H9 (cell line): ENCODE measurements at places on chromosomes 12 and 14. TPM values are rescaled to one million over a fixed set of nuclear protein-coding genes. Genes with fewer than 3 reads are reported as not detected.

The ZDHHC22 gene
- total RNA-seq = 11.3 and 11.9 TPM in 2 replicates

The RNASE7 gene
- total RNA-seq = not detected in 2 replicates

The HOXC10 gene
- not detected in 2 replicates for total RNA-seq

The BDKRB2 gene
- total RNA-seq = 0.13 and 0.15 TPM in 2 replicates

The PITPNM2 gene
- total RNA-seq = 1.2 and 1.8 TPM in 2 replicates

The KCNA1 gene
- 0.92 and 0.98 TPM in 2 replicates for total RNA-seq

The P2RX7 gene
- 0.09 TPM in 1 of 2 replicates, not detected in the other for total RNA-seq

The VRTN gene
- 104 and 105 TPM in 2 replicates for total RNA-seq

The SERPINA9 gene
- total RNA-seq = not detected in 2 replicates

The TBX5 gene
- total RNA-seq = not detected in 2 replicates

The CCDC198 gene
- total RNA-seq = not detected in 2 replicates

The RD3L gene
- total RNA-seq = not detected in 2 replicates

GRCh38 chr12:65534238-65534841 lies 255.9 kb downstream of the MSRB3 start:
- H3K27me3 ChIP-seq = no peaks in the 10 kb centered on the region
- no peak for DNase-seq
- no peak overlapping the region for H3K4me3 ChIP-seq
- H3K27ac ChIP-seq = no peak overlapping the region
- H3K4me1 ChIP-seq = peaks cover 2% of the 10 kb centered on the region; the same call in 1 of the 2 replicates

GRCh38 chr12:79681008-79681590 lies 9.7 kb downstream of the PAWR start:
- no peak overlapping the region for H3K27ac ChIP-seq
- H3K36me3 ChIP-seq = peaks cover 6% of the 10 kb centered on the region
- no peak for DNase-seq
- no peaks in the 10 kb centered on the region for H3K27me3 ChIP-seq

- DNase-seq = no peak
- no peak overlapping the region for H3K4me3 ChIP-seq
- no peaks in the 10 kb centered on the region; the same call in 1 of the 2 replicates for H3K4me1 ChIP-seq
- H3K27me3 ChIP-seq = no peaks in the 10 kb centered on the region
- no peak overlapping the region for H3K27ac ChIP-seq
These were observed 131.3 kb upstream of the RAP1B start for GRCh38 chr12:68479261-68479895.

GRCh38 chr12:127025545-127025944 lies 1241.4 kb upstream of the TMEM132C start:
- H3K4me3 ChIP-seq = no peak overlapping the region
- no peaks in the 10 kb centered on the region for H3K36me3 ChIP-seq
- no peaks in the 10 kb centered on the region; the same call in 1 of the 2 replicates for H3K4me1 ChIP-seq
- no peak overlapping the region for H3K27ac ChIP-seq

GRCh38 chr12:38689195-38689594 lies 216.2 kb downstream of the CPNE8 start:
- H3K36me3 ChIP-seq = no peaks in the 10 kb centered on the region
- no peaks in the 10 kb centered on the region for H3K4me1 ChIP-seq
- no peaks in the 10 kb centered on the region for H3K27me3 ChIP-seq
- H3K27ac ChIP-seq = no peak overlapping the region
- H3K4me3 ChIP-seq = no peak overlapping the region

DNA sequence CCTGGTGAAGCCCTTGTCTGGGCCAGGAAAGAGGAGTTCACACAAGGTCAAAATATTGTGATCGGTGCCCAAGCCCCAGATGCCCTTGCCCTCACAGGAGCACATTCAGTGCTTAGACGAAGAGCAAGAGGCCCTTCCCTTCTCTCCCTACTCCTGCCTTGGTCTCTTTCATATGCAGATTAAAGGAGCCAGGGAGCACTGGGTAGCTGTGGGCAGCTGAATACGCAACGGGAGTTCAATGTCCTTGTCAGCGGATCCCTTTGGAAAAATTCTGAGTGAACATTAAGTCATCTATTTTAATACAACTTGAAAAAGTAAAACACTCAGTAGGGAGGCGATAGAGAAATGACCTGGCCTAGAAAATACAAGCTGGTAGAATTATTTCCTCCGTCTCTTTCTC lies 1489.4 kb downstream of the AACS start:
- peaks cover 4% of the 10 kb centered on the region; the same call in 1 of the 3 replicates for H3K36me3 ChIP-seq
- H3K4me3 ChIP-seq = no peak overlapping the region; the same call in 2 of the 3 replicates
- no peaks in the 10 kb centered on the region; the same call in 1 of the 2 replicates for H3K4me1 ChIP-seq
- H3K27ac ChIP-seq = no peak overlapping the region

- no peaks in the 10 kb centered on the region for H3K4me1 ChIP-seq
- no peaks in the 10 kb centered on the region for H3K36me3 ChIP-seq
- no peaks in the 10 kb centered on the region for H3K27me3 ChIP-seq
- H3K27ac ChIP-seq = no peak overlapping the region
These were observed 50.3 kb downstream of the ESRRB start for GRCh38 chr14:76426161-76426696.

GRCh38 chr14:30462358-30462757 lies 96.6 kb upstream of the G2E3 start:
- H3K4me1 ChIP-seq = no peaks in the 10 kb centered on the region
- H3K36me3 ChIP-seq = no peaks in the 10 kb centered on the region
- DNase-seq = no peak
- H3K4me3 ChIP-seq = no peak overlapping the region
- no peak overlapping the region for H3K27ac ChIP-seq

DNA sequence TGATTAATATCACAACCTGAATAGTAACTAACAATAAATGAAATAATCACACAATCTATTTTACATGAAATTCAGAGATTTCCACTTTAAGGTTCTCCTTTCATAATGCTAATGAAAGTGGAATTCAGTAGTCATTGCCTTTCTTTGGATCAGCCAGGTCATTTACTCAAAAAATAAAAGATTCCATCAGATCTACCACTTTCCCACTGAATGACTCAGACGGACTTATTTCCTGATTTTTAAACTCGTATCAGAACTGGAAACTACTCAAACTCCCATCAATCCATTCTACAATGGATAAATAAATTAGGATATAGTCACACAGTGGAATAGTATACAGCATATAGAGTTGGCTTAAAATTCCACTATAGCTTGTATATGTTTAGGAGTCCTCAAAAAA lies 237.1 kb downstream of the MED13L start:
- H3K27ac ChIP-seq = no peak overlapping the region
- no peaks in the 10 kb centered on the region for H3K36me3 ChIP-seq
- no peaks in the 10 kb centered on the region for H3K27me3 ChIP-seq
- no peak overlapping the region for H3K4me3 ChIP-seq
- DNase-seq = no peak

- peaks cover 2% of the 10 kb centered on the region; the same call in 1 of the 2 replicates for H3K4me1 ChIP-seq
- H3K36me3 ChIP-seq = no peaks in the 10 kb centered on the region
- H3K27me3 ChIP-seq = no peaks in the 10 kb centered on the region
- H3K27ac ChIP-seq = no peak overlapping the region
These were observed 50.0 kb downstream of the SOCS2 start for GRCh38 chr12:93622485-93622884.

DNA sequence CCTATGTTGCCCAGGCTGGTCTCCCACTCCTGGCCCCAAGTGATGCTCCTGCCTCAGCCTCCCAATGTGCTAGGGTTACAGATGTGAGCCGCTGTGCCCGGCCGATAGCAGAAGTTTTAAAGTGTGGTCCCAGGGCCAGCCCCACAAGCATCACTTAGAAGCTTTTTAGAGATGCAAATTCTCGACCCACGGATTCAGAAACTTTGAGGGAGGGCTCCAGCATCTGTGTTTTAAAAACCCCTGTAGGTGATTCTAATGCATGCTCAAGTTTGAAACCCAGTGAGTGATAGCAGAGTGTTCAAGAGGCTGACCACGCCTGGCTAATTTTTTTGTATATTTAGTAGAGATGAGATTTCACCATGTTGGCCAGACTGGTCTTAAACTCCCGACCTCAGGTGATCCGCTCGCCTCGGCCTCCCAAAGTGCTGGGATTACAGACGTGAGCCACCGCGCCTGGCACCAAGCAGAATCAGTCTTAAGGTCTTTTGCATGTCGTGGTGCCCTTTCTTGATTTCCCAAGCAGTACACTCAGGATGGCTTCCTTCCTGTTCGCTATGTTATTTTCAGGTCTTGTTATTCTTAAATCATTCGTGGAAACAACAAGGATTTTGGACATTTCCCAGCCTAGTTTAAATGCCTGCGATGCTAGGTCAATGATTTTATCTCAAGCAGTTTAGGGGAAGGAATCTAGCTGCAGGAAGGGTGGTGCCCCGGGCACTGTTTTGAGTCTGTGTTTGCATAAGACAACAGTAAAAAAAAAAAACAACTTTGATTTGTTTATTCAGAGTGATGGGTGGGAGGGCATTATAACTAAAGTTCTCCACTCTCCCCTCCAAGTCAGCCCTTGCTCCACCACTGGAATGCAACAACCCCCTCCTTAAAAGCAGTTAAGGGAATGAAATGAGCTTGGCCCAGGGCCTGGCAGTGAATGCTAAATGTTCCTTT lies 9.2 kb upstream of the RILPL2 start:
- no peak overlapping the region for H3K27ac ChIP-seq
- H3K4me1 ChIP-seq = no peaks in the 10 kb centered on the region
- H3K27me3 ChIP-seq = no peaks in the 10 kb centered on the region

DNA sequence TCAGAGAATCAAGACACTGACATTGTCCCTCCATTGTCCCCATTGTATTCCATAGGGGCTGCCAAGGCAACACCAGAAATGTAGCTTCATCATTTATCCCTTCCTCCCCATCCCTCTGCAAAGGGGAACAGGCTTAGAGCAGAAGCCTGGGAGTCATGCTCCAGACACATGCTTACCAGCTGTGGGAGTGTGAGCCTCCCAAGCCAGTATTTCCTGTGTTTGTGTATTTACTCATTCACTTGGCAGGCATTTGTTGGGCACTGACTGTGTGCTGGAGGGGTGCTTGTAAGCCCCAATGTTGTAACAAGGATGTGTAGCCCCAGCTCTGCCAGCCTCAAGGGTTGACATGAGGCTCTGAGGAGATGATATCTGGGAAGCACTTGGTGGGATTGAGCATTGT lies 46.0 kb upstream of the TCL1A start:
- H3K27ac ChIP-seq = no peak overlapping the region
- H3K27me3 ChIP-seq = no peaks in the 10 kb centered on the region
- H3K36me3 ChIP-seq = no peaks in the 10 kb centered on the region; the same call in 2 of the 3 replicates
- no peak overlapping the region for H3K4me3 ChIP-seq
- no peak for DNase-seq

GRCh38 chr14:57652769-57653168 lies 159.1 kb upstream of the CCDC198 start:
- no peak overlapping the region for H3K27ac ChIP-seq
- no peaks in the 10 kb centered on the region for H3K36me3 ChIP-seq
- H3K4me3 ChIP-seq = no peak overlapping the region
- H3K27me3 ChIP-seq = no peaks in the 10 kb centered on the region
- DNase-seq = no peak

GRCh38 chr14:105526776-105527380 lies 495 bp downstream of the TMEM121 start:
- peaks cover 16% of the 10 kb centered on the region; the same call in 1 of the 2 replicates for H3K27me3 ChIP-seq
- no peaks in the 10 kb centered on the region; the same call in 1 of the 2 replicates for H3K4me1 ChIP-seq
- no peak for DNase-seq
- H3K27ac ChIP-seq = no peak overlapping the region

DNA sequence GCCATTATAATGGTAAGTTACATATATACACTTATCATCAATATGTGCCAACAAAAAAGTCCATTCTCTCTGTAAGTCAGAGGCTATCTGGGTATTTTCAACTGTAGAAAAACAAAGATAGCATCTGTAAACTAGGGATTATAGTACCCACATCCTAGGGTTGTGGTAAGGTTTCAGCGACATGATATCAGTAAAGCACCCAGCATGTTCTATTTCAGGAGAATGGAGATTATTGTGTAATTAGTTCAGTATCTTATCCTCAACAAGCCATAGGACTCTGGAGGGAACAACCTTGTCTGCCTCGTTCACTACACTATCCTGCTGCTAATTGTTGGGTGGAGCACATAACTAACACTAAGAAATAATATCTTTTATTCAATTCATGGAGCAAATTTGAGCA lies 19.7 kb upstream of the CKAP4 start:
- H3K4me1 ChIP-seq = no peaks in the 10 kb centered on the region
- H3K36me3 ChIP-seq = no peaks in the 10 kb centered on the region
- H3K27me3 ChIP-seq = no peaks in the 10 kb centered on the region
- H3K4me3 ChIP-seq = no peak overlapping the region
- no peak overlapping the region for H3K27ac ChIP-seq

DNA sequence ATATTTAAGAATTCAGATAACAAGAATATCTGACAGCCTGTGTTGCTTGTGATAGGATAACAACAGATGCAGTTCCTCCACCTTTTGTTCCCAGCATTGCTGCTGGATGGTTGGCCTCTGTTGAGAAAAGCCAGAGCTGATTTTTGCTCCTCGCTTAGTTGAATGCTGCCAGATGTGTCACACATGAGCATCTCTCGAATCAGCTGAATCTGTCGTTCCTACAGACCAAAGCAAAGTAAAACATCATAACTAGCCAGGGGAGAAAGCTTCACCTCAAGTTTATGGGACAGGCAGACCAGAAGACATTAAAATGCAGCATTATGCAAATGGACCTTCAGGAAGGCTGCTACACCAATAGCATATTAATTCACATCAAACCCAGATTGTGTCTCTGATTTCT lies 20.1 kb downstream of the RACGAP1 start:
- no peaks in the 10 kb centered on the region for H3K27me3 ChIP-seq
- peaks cover 14% of the 10 kb centered on the region; the same call in 2 of the 3 replicates for H3K36me3 ChIP-seq
- no peak overlapping the region for H3K4me3 ChIP-seq
- H3K27ac ChIP-seq = no peak overlapping the region
- DNase-seq = no peak

- peaks cover 21% of the 10 kb centered on the region for H3K36me3 ChIP-seq
- H3K27me3 ChIP-seq = no peaks in the 10 kb centered on the region
- DNase-seq = no peak
- no peak overlapping the region for H3K4me3 ChIP-seq
- H3K27ac ChIP-seq = no peak overlapping the region
- H3K4me1 ChIP-seq = no peaks in the 10 kb centered on the region
These were observed 60.6 kb upstream of the GTF2A1 start for GRCh38 chr14:81281332-81281731.

GRCh38 chr12:108890208-108890607 lies 10.3 kb downstream of the DAO start:
- H3K36me3 ChIP-seq = peaks cover 1% of the 10 kb centered on the region; the same call in 2 of the 3 replicates
- H3K27ac ChIP-seq = no peak overlapping the region
- no peaks in the 10 kb centered on the region for H3K27me3 ChIP-seq
- peak; percentile 54 for DNase-seq

DNA sequence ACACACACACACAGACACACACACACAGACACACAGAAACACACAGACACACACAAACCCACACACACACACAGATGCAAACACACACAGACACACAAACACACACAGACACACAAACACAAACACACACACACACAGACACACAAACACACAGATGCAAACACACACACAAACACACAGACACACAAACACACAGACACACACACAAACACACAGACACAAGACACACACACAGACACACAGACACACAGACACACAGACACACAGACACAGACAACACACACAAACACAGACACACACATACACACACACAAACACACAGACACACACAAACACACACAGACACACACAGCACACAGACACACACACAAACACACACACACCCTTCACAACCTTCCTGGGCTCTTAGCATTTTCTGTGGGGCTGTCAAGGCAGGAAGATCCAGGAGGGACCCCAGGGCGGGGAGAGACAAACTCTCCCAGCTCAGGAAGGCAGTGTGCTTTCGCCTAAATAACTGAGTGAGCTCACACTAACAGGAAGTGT lies 24.2 kb upstream of the INF2 start:
- no peak overlapping the region for H3K27ac ChIP-seq
- H3K36me3 ChIP-seq = peaks cover 1% of the 10 kb centered on the region; the same call in 2 of the 3 replicates
- H3K4me3 ChIP-seq = peak overlapping the region; percentile 24; the same call in 2 of the 3 replicates
- no peaks in the 10 kb centered on the region; the same call in 1 of the 2 replicates for H3K4me1 ChIP-seq
